ENCODE measurements at places on chromosomes 2 and 18.
A peak's percentile ranks its signal among the peaks of the same experiment; 100 is the strongest.

GRCh38 chr2:86221066-86221684 is 21.9 kb downstream of the MRPL35 start:
- no peak for DNase-seq

DNA sequence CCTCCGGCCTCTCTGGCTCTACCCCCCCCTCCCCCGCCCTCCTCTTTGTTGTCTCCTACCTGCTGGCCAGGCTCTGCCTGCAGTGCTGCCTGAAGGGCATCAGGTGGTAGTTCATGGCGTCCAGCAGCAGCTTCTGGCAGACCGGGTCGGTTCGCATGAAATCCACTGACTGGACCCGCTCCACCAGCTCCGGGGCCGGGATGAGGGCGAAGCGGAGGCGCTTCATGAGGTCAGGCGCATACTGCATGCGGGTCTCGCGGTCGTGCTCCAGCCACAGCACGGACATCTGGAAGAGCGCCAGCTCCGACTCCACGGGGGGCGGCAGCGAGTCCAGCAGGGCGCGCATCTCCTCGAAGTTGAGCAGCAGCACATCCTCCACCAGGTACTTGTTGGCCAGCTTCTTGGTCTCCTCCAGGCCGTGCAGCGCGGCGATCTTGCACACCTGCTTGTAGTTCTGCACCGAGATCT is 3.2 kb downstream of the KLHL14 start:
- DNase-seq: no peak

- DNase-seq: no peak
Observed at GRCh38 chr2:234502285-234502918, 5.5 kb upstream of the ARL4C start.

DNA sequence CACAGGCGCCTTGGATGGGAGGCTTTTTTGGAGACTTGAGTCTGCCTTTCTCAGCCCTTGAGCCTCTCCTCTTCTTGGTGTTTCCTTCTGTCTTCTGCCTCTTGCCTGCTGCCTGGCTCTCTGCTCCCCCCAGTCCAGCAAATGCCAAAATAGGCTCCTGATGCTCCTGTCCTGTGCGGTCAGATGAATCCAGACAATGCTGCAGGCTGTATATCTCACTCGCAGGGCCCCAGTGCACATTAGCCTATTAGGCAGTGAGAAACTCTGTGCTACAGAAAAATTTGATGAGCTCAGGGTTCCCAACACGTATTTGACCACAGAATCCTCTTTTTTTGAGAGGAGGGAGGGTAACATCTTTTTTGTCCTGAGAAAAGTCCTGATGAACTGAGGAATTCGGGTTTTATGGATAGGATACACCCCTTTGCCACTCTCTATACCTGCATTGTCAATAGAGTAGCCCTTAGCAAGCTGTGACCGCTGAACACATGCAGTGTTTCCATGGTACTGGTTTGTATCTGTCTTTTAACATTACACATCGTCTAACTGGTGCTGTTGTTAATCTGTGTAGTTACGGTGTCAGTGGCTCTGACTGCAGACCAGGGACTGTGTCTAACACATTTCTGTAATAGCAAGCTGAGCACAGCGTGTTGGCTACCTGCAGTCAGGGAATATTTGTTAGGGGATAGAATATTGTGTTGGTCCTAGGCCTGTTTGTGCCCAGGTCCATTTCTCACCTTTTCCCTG is 50.8 kb downstream of the FAM228A start:
- DNase-seq: no peak

- DNase-seq: no peak
Observed at GRCh38 chr2:10212827-10213226, 89.9 kb upstream of the HPCAL1 start.

DNA sequence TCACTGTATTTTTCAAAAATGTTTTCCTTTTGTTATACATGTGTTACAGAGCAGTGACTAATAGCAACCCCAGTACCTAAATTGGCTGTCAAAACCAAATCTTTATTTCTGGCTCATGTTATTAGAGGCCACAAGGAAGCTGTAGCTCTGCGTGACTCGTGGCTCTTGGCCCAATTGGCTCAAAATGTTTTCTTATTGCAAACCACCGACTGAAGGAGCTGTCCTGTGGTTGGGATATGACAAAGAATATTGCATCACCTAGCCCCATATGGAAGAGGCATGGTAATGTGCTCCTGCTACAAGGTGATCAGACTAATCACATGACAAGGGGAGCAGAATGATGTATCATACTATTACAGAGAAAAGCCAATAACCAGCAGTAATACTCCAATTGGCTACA is 1058.5 kb downstream of the CBLN2 start:
- no peak for DNase-seq

DNA sequence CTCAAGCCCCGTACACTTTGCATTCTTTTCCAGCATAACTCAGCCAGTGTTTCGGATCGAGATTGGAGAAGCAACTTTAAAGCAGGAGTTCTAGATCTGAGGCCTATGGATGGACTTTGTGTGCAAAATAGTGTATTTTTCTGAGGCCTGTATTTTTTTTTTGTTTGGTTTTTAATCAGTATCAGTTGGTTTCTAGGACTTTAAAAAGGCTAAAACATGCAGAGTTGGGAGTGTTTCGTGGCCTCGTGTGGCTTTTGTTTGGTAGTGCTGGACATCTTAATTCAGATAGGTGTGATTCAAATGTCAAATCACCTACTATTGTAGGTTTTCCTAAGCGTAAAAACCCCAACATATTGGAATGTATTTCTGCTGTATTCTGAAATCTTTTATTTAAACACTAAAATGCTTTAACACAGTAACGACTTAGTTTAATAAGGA is 282 bp upstream of the PUS10 start:
- no peak for DNase-seq

GRCh38 chr2:101949304-101949703 is 42.5 kb upstream of the IL1R2 start:
- DNase-seq: peak; percentile 26

DNA sequence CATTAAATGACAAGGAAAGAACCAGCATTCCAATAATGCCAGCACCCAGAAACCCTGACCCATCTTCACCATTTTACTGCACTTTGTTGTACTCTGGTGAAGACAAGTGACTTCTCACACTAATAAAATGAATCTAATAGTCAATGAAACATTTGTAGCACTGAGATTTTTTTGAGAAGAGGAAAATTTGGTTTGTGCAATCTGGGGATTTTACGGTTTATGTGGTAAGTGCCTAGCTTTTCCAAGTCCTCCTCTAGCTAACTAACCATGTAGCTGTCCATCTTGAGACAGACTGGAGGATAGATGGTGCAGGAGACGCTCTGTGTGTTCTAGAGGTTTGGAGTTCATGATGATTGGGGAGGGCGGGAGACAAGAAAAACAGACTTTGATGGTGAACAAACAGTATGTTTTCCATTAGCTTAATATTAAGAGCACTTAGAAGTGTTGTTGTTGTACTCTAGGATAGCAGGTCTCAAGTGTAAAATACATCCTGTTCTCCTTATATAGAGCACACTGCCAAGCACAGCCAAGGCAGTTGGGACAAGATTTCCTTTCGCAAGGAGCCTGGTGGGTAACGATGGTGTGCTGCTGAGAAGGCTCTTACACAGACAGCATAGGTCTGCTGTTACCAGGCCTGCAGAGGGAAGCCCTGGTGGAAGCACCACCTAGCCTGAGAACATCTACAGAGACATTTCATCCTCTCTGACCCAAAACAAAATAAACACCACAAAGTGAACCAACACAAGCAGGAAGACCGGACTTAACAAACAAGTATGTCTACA is 83.7 kb downstream of the BCL11A start:
- no peak for DNase-seq

- no peak for DNase-seq
Observed at GRCh38 chr2:24957221-24957620, 14.5 kb downstream of the DNAJC27 start.

- no peak for DNase-seq
Observed at GRCh38 chr2:3487028-3487425, 32.3 kb downstream of the ADI1 start.

DNA sequence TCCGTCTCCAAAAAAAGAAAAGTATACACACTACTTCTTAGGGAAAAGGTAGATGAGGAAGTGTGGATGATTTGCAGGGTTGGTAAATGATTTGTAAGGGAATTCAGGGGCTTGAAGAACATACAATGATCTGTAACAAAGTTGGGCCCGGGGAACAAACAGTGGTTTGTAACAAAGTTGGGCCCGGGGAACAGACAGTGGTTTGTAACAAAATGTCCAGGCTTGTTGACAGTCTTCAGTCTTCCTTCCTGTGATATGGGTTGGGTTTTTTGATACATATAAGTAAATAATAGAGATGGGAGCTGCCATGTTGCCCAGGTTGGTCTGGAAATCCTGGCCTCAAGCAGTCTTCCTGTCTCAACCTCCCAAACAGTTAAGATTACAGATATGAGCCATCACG is 83.3 kb upstream of the UXS1 start:
- DNase-seq: no peak

- peak; percentile 12 for DNase-seq
Observed at GRCh38 chr2:214410918-214411554, at the start of gene VWC2L. Gene VWC2L, plus strand, starts transcription at chr2:214411054. Its CDS starts 3,140 bp downstream, at chr2:214414194.

GRCh38 chr2:235511187-235511661 is 17.4 kb downstream of the AGAP1 start:
- peak; percentile 58 for DNase-seq

DNA sequence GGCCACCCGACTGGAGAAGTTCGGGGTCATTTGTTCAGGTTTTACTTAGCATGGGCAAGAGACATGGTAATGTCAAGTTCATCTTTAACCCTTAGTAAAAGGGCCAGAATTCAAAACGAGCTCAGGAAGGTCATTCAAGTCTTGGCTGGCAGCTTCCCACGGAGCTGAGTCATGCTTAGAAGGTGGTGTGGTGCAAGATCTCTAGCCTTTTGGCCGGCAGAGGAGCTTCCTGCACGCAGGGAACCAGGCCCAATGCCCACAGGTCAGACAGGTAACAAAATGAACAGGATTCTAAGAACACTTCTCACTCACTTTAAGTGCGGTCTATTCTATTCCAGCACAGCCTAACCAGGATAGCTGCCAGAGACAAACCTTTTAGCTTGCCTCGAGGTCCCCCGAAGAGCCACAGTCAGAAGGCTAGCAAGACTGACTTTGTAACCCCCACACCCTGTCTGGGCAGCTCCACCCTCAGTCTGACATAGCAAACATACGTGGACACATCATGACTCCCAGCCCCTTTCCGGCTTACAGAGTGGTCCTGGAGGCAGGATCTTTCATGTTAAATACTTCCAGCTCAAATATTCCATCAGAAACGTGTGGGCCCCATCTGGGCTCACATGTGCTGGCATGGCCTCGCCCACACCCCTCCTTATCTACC is 292.7 kb downstream of the BCL11A start:
- peak; percentile 40 for DNase-seq

DNA sequence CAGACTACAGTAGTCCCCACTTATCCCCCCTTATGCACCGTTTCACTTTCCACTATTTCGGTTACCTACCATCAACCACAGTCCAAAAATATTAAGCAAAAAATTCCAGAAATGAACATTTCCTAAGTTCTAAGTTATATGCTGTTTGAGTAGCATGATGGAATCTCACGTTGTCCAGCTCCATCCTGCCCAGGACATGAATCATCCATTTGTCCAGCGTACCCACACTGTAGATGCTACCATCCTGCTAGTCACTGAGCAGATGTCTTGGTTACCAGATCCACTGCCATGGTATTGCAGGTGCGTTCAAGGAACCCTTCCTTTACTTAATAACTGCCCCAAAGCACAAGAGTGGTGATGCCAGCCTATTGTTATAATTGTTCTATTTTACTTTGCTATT is 87.9 kb downstream of the ACVR1 start:
- no peak for DNase-seq

- DNase-seq: no peak
Observed at GRCh38 chr2:1480671-1481076, 67.4 kb downstream of the TPO start.

DNA sequence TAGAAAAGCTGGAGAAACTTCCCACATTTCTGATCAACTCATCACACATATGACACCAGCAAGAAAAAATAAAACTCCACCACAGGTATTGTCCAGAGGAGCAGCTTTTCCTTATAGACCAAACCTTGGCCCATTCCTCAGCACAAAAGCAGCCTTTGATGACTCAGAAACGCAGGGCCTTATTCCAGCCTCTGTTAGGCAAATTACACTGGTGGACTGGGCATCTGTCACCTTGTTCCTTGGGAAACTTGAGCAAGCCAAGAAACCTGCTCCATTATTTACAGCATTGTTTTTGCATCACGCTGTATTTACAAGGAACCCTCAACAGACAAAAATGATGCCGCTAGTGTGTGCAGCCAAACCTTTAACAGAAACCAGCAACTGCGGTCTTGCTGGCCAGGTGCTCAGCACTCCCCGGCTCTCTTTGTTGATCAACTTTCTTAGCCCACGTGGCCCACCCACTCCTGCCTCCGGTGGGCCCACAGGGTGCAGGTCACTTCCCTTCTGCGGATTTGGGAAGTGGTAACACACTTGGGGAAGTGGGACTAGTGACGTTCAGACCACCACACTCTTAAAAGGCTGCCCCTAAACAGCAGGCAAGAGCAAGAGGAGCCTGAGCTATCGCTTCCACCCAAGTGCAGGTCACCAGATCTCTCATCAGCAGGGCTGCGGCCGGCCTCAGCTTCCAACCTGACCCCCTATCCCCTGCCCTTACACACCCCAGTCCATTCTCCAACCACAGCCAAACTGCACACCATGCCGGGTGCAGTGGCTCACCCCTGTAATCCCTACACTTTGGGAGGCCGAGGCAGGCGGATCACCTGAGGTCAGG is 1.5 kb downstream of the AP1S3 start:
- no peak for DNase-seq

DNA sequence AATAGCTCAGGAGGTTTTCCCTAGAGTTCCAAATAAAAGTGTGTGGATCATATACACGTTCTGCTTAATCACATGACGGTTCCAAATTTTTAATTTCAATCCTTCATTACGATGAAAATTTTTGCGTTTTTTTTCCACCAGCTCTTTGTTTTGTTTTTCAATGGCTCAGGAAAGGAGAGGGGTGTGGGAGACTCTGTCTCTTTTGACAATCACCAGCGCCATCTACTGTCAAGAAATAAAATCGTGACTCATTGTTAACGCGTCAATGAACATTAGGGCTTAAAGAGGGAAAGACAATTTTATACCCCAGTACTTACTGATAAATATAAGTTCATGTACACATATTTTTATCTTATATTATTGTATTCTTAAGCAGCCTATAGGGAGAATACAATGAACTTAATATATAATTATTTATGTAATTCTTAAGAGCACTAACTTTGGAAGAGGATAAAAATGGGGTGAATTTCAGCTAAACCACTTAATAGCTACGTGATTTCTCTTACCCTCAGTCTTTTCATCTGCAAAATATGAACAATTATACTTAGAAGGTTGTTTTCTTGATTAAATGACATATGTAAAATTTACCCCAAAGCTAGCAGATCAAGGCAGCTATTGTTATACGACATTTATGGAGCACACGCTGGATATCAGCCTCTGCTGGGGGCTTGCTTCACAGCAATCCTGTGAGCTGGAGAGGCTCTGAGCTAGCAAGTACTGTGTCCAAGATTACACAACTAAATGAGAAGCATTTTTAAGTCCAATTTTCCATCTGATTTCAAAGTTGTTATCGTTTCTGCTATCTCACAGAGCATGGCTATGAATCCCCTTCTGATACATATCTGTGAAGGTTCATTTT is 47.4 kb upstream of the RMDN2 start:
- DNase-seq: no peak

Measured in epithelial cell of prostate (primary cell).